Cortex of kidney (tissue), 1 donor: ENCODE measurements at places on chromosomes 4 and X.

- DNase-seq, result no peak
Measured at GRCh38 chrX:129427267-129427666, 96.0 kb downstream of the SMARCA1 start.

DNA sequence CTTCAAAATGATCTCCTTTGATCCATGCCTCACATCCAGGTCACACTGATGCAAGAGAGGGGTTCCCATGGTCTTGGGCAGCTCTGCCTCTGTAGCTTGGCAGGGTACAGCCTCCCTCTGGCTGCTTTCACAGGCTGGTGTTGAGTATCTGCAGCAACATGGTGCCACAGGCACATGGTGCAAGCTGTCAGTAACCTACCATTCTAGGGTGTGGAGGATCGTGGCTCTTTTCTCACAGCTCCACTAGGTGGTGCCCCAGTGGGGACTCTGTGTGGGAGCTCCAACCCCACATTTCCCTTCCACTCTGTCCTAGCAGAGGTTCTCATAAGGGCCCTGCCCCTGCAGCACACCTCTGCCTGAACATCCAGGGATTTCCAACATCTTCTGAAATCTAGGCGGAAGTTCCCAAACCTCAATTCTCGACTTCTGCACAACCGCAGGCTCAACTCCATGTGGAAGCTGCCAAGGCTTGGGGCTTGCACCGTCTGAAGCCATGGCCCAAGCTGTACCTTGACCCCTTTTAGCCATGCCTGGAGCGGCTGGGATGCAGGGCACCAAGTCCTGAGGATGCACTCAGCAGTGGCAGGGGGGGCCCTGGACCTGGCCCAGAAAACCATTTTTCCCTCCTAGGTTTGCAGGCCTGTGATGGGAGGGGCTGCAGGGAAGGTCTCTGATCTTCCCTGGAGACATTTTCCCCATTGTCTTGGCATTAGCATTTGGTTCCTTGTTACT, 137.8 kb upstream of the NUDT6 start:
- DNase-seq, result no peak

- DNase-seq, result no peak
Measured at GRCh38 chrX:120824021-120824420, 51.6 kb downstream of the CT47B1 start.

- DNase-seq, result no peak
Measured at GRCh38 chr4:184500748-184501589, 26.6 kb upstream of the IRF2 start.
